ENCODE measurements at places on chromosomes 6 and 20.

GRCh38 chr6:69957985-69958559, 91.7 kb downstream of the COL19A1 start:
- no peak for DNase-seq

- no peak for DNase-seq
Measured at GRCh38 chr20:42678895-42679294, 510.8 kb downstream of the PTPRT start.

DNA sequence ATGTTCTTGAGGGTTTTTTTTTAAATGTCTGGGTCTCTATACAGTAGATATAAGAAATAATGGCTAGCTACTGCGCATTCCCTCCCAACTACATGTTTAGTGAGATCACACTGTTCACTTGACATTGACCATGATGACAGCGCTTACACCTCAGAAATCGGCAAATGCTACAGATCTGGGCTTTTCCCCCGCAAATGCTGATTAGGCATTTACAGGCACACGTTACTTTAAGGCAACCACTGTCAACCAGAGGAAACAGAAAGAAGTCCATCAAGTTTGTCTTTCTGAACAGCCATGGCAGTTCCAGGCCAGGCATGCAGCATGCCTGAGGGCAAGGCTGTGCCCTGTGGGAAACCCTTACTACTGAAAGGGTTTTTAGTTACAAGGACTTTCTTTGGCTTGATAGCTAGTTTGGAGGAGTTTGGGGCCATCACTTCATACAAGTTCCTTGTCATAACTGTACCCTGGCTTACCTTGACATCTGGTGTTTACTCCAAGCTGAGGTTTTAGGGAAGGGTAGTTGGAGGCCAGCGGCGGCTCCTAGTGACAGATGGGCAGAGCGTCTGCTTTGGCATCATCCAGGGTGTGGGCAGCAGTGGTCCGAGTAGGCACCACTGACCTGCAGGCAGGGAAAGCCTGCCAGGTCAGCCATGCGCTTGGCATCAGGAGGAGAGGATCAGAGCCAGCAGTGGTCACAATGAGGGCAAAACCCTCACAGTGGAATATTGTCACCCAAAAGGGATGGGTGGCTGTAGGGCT, 43.0 kb downstream of the CFAP61 start:
- DNase-seq = no peak

- DNase-seq = no peak
Measured at GRCh38 chr6:137387096-137387764, 107.0 kb downstream of the OLIG3 start.

- no peak for DNase-seq
Measured at GRCh38 chr20:50246367-50247195, 56.0 kb downstream of the CEBPB start.

DNA sequence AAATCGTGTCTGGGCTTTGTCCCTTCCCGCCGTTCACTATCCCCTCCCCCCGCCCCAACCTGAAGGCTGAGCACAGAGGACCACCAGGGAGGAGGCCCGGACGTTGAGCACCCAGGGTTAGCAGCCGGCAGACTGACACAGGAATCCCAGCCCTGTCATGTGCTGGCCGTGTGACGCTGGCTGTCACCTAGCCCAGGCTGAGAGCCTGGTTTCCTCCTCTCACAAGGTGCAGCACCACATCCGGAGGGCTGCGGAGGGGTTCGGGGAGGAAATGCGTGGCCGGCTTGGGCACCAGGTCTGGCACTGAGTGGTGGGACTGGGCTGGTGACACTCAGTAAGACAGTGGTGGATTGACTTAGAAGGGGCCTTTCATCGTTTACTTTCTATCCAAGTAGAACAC, 4.6 kb upstream of the LSM14B start:
- no peak for DNase-seq

DNA sequence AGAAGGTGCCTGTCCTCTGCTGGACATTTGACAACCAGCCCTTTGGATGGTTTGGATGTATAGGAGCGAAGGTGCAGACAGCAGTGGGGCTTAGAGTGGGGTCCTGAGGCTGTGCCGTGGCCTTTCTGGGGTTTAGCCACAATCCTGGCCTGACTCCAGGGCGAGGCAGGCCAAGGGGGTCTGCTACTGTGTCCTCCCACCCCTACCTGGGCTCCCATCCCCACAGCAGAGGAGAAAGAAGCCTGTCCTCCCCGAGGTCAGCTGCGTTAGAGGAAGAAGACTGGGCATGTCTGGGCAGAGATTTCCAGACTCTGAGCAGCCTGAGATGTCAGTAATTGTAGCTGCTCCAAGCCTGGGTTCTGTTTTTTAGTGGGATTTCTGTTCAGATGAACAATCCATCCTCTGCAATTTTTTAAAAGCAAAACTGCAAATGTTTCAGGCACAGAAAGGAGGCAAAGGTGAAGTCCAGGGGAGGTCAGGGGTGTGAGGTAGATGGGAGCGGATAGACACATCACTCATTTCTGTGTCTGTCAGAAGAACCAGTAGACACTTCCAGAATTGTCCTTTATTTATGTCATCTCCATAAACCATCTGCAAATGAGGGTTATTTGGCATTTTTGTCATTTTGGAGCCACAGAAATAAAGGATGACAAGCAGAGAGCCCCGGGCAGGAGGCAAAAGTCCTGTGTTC, 1.3 kb upstream of the CDKN1A start:
- no peak for DNase-seq

- DNase-seq = no peak
Measured at GRCh38 chr6:33875696-33876095, 71.9 kb upstream of the MLN start.

- peak; percentile 96 for DNase-seq
Measured at GRCh38 chr6:113854531-113855499, 2.3 kb upstream of the MARCKS start.

DNA sequence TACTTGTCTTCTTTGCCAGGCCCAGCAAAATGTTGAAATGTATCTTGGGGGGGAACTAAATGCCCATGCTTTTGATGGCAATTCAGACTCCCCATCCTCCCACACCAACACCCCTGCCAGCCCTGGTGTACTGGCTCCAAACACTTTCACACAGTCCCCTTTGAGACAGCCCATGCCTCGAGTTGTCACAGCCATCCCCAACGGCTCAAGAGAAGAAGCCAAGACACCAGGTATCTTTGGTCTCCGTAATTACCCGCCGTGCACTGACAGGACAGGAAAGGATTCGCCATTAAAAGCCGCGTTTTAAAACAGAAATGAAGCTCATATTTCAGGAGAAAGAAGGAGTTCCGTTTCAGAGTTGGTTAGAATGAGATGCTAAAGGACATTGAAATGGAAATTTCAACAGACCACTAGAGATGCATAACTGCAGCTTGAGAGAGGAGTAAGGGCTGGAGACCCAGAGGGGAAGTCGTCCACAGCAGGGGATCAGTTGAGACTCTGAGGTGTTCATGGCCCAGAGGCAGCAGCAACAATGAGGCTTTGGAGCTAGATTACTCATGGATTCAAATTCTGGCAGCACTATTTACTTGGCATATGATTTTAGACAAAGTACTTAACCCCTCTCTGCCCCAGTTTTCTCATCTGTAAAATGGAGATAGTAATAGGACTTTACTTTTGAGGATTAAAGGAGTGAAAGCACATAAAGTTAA, 63.5 kb upstream of the ADGRF1 start:
- no peak for DNase-seq

GRCh38 chr6:123812621-123813020, 9.0 kb downstream of the NKAIN2 start:
- no peak for DNase-seq

DNA sequence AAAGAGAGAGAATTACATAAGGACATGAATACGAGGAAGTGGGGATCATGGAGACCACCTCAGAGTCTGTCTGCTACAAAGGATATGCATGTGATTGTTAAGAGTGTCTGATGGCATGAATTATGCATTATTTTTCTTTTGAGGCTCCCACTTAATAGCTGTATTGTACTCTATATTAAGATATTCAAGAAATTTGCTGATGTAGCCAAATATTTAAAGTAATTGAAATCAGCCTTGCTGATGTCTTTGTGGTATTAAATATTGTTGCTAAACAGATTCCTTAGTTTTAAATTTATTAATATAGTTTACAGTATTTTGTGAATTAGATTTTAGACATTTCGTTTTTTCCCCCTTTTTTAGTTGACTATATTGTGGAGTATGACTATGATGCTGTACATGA, 25.3 kb downstream of the CD2AP start:
- DNase-seq = no peak

- no peak for DNase-seq
Measured at GRCh38 chr20:24465159-24465558, 4.3 kb upstream of the SYNDIG1 start.

- DNase-seq = no peak
Measured at GRCh38 chr6:35929601-35930000, 8.7 kb upstream of the SRPK1 start.

DNA sequence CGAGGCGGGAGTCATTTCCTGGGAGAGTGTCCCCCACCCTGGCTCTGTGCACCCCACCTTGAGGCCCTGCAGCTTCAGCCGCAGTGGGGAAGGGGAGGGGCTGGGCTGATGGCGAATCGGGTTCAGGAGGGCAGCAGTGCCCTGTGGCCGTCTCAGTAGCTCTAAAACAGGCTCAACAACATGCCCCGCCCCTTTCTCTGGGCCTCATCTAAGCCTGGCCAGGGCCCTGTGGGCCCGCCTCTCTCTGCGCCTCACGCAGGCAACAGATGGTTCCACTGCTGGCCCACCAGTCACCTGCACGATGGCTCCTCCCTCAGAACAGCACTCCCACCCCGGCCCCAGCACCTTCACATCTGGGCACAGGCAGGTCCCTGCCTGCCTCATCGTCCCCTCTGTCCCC, 30.2 kb downstream of the CHRNA4 start:
- DNase-seq = no peak

GRCh38 chr6:95230071-95230740, 347.1 kb upstream of the MANEA start:
- DNase-seq = no peak

GRCh38 chr6:137881522-137881886, 14.4 kb downstream of the TNFAIP3 start:
- DNase-seq = no peak

DNA sequence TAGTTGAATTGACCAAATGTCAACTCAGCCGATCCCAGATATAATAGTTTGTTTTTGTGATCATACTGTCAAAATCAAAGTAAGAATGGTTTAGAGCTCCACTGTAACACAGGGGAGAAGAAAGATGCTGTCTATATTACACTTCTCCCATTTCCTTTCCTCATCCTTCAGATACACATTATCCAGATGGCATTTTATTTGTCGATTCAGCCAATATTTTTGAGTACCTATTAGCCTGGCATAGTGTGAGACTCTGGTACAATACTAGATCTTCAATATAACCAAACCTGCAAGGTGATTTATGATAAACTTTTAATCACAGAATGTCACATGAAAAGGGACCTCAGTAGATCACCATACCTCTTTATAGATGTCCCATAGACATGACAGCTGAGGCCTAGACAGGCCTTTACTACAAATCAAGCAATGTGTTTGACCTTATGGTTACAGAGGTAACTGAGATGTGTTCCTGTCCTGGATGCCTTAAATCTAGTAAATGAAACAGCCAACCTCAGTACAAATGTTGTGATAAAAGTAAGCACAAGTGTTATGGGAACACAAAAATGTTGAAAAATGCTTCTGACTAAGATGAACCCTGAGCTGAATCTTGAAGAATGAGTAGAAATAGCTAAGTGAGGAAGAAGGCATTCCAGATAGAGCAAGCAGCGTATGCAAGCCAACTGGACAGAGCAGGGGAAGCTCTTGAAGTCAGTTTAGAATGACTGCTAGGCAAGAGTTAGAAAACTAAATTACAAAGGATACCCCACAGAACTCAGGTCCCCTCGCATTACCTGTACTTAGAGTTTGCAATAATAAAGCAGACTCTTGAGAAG, 1.9 kb downstream of the FBXO9 start:
- no peak for DNase-seq

GRCh38 chr20:18165553-18165952, 27.9 kb downstream of the KAT14 start:
- no peak for DNase-seq

- DNase-seq = no peak
Measured at GRCh38 chr6:63731930-63732329, 96.3 kb downstream of the PHF3 start.

- no peak for DNase-seq
Measured at GRCh38 chr6:54957698-54958097, 111.1 kb downstream of the FAM83B start.

- DNase-seq = no peak
Measured at GRCh38 chr20:9492067-9492466, 22.3 kb upstream of the LAMP5 start.

- peak; percentile 62 for DNase-seq
Measured at GRCh38 chr6:46781478-46782378, 11.5 kb upstream of the MEP1A start.

- DNase-seq = no peak
Measured at GRCh38 chr20:18431206-18431605, 35.6 kb downstream of the DZANK1 start.

DNA sequence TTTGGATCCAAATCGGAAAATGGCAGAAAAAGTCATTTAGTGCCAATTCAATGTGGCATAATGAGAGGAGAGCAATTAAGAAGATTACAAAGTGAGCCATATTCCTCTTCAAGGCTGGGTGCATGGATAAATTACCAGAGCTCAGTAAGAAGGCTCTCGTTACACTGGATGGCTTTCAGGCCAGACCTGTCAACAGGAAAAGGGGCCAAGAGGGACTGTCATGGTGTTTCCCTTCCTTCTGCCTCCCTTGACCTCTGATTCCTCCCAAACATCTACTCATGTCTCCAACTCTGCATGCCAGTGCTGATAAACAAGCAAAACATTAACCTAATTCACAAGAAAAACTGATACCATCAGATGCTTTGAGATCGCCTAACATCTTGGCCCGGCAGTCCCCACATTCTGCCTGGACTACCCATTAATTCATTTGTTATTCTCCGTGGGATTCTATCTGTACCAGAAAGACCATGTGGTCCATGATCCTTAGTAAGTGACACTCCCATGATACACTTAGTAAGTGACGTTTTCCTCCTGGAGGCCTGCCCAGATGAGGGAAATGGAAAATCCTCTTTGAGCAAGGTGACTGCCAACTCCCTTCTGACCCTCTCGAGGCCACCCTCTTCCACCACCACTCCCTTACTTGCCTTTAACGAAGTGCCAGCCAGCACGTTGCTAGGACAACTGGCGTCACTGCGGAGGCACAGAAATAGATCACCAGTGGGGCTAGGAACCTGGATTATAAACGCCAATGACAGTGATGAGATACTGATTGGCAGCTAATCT, 239.2 kb downstream of the GMPR start:
- no peak for DNase-seq

GRCh38 chr20:38599410-38599882, 2.2 kb upstream of the ARHGAP40 start:
- no peak for DNase-seq

DNA sequence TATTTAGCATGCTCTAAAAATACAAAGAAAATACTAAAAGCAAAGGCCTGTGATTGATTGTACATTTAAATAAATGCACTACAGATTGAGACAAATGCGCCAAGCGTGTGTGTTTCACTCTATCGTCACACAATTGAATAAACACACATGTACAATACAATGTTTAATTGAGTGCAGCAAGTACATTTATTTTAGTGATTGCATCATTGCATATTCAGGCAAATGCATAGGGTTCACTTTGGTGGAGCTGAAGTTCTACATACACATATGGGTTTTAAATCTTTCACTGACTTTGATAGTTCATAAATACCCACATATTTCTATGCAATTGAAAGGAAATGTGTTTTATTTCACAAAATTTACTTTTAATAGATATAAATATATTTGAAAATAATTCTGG, 750.6 kb upstream of the MMS22L start:
- peak; percentile 17 for DNase-seq

Data from NCI-H774 (cell line).